Cardiac fibroblast (primary cell): ENCODE measurements at places on chromosomes 3 and 15.
A peak's percentile ranks its signal among the peaks of the same experiment; 100 is the strongest.

DNA sequence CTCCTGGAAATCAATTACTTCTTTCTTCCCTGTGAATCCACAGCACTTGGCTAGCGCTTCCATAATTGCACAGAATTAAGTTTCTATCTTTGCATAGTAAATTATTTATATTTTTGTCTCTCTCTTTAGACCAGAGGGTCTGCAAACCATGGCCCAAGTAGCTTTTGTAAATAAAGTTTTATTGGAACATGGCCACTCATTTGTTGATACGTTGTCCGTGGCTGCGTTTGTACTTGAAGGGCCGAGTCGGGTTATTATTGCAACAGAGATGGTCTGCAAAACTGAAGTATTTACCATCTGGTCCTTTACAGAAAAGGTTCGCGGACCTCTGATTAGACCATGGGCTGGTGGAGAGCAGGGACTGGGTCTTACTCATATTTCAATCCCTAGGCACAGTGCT is 102.5 kb downstream of the RPLP1 start:
- DNase-seq = no peak

DNA sequence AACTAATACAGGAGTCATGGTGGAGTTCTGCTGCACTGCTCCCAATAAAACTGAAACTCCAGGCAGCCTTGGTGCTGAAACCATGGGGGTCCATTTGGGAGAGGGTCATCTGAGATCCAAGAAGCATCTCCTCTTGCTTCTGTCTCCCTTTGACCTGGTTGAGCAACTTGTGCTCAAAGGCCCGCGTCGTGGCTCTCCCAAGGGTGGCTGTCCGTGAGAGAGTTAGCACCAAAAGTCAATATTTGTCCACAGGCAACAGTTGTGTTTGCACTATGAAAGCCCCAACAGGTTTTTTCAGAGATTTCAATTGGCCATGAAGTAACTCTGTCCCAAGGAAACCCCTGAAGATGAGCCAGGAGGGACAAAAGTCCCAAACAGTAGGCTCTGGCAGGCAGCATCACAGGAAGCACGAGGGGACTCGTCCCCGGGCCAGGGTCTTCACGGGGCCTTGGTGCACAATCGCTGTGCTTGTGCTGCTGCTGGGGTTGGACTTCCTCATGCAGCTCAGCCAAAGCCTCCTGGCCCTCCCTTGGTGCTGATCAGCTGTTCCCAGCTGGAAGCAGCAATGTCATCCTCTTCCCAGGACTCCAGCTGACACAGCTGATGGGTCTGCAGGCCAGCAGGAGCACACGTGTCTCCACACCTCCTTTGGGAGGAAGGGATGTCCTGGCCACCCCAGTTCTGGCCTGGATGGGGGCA is 39.4 kb upstream of the WNT5A start:
- DNase-seq = no peak

GRCh38 chr3:165903885-165904630 is 66.8 kb upstream of the BCHE start:
- no peak for DNase-seq

DNA sequence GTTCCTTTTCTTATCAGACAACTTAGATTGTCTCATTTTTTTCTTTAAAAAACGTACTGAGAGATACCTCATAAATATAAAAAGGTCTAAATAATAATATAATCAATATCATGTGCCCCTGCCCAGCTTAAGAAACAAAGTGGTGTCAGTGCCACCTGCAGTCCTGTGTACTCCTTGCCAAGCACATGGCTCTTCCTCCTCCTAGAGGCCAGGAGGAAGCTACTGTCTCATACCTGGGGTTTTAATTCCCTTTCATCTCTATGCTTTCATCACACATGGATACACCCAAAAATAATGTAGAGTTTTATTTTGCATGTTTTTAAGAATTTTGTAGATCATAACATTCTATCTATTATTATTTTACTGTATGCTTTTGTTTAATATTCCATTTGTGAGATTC is 98.6 kb upstream of the C15orf61 start:
- no peak for DNase-seq

DNA sequence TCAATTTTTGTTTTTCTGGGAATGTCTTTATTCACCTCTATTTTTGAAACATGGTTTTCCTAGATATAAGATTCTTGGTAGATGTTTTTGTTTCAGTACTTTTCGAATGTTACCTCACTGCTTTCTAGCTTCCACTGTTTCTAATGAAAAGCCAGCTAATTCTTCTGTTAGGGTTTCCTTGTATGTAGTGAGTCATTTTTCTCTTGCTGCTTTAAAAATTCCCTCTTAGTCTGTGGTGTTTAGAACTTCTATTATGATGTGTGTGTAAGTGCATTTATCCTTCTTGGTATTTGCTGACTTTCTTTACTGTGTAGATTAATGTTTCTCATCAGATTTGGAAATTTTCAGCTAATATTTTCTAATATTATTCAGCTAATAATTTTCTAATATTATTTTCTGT is 151.1 kb upstream of the OSTN start:
- DNase-seq = no peak

- DNase-seq = no peak
Measured at GRCh38 chr3:111412656-111413055, 129.3 kb upstream of the CD96 start.

DNA sequence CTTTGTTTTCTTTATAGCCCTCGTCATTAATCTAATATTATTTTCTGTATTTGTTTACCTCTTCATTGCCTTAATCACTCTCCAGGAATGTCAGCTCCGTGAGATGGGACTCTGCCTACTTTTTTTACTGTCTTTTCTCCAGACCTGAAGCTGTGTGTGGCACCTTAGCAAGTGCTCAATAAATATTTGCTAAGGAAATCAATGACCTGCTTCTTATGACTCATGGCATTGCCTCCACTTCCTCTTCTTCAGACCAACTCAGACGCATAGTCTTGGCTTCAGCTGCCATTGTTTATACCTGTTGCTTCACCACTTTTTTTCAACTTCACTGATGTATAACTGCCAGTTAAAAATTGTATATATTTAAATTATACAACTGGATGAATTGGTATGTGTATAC is 218.5 kb upstream of the CMC1 start:
- no peak for DNase-seq

- DNase-seq = no peak
Measured at GRCh38 chr3:52394751-52395502, 50.0 kb downstream of the SEMA3G start.

- DNase-seq = peak; percentile 72
Measured at GRCh38 chr3:8457039-8457438, 44.6 kb upstream of the LMCD1 start.

GRCh38 chr15:40038275-40038637 is 725 bp downstream of the SRP14 start:
- peak; percentile 30 for DNase-seq

GRCh38 chr3:152760591-152760990 is 74.3 kb upstream of the P2RY1 start:
- no peak for DNase-seq

DNA sequence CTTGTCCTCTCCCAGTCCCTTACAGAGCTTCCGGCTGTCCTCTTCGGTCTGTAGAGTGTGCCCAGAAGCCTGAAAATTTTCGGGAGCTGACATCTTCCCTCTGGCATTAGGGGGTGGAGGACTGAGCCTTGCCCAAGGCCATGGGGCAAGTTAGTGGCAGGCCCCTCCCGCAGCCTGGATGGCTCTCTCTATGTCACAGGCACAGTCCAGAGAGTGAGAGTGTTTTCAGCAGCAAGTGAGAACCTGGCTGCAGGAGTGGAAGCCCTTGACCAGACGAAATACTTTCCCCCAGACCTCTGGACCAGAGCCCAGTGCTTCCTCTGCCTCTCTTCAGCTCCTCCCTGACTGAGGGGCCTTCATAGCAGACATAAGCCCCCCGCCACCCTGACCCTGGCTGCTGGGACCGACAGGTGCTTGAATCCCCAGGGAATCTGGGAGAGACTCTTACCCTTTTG is 50.5 kb upstream of the SEC22A start:
- DNase-seq = no peak

GRCh38 chr15:32763295-32763694 is 45.5 kb downstream of the GREM1 start:
- DNase-seq = no peak

DNA sequence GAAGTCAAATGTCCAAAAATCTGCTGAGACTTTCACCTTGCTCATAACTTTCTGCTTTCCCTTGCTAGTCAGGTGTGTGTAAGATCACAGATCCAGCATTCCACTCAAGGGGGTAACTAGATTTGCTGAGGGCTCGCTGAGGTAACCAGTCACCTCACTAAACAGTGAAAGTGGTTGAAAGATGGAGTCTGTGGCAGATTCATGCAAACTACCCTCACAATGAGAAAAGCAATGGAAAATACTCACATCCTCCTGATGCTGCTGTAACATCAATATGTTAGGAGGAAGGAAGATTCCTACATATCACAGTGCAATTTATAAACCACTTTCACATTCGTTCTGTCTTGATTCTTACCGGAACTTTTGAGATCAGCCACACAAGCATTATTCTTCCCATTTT is 174.3 kb upstream of the BCL6 start:
- DNase-seq = no peak

GRCh38 chr3:100053951-100054620 is 60.2 kb downstream of the FILIP1L start:
- DNase-seq = peak; percentile 36

DNA sequence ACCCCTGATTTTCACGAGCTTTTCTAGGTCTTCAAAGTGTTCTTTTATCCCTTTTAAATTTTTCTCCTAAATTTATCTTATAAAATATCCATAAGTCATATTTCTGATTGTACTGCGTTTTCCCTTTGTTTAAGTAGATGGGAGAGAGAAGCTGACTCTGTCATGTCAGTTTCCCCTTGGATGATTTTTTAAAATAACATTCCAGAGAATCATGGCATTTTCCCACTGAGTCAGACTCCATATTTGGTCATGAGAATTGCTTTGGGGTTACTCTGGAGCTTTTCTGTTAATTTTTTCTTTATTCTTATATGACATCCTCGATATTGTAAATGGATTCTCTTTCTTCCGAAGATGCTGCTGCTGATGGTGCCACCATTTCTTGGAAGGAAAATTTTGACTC is 28.6 kb upstream of the UMPS start:
- DNase-seq = peak; percentile 73

GRCh38 chr15:90617668-90618097 is 88.0 kb downstream of the CRTC3 start:
- DNase-seq = no peak

DNA sequence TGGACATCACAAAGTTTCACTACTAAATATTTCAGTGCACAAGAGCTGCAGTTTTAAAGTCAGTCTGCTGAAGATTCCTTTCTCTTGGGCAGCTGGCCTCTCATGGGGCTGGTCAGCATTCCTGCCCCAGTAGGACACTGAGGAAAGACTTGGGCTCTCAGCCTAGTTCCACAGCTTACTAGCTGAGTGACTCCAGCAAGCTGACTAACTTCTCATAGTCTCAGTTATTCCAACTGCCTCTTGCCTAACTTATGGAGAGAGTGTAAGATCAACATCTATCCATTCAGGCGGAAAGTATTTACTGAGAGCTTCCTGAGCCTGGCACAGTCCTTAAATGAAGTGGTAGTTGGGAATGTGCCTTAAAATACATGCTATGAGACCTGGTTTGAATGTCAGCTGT is 27.0 kb downstream of the TM4SF4 start:
- DNase-seq = peak; percentile 75

DNA sequence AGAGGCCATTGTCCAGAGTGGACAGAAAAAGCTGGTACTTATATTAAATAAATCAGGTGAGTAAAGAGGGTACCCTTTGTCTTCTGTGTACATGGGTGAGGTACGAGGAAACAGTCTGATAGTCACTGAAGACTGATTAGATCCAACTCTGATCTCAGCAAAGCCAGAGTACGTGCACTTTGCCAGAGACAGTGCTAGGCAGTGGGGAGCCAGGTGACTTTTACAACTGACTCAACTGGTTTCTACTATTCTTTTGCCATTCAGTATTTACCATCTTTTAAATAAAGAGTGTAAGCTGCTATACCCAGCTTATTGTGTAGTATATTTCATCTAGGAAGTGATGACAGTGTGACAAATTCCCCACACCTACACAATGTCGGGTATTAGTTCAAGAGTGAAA is 3.3 kb downstream of the GNL3 start:
- DNase-seq = no peak

GRCh38 chr3:153783106-153783505 is 338.1 kb upstream of the ARHGEF26 start:
- peak; percentile 58 for DNase-seq

DNA sequence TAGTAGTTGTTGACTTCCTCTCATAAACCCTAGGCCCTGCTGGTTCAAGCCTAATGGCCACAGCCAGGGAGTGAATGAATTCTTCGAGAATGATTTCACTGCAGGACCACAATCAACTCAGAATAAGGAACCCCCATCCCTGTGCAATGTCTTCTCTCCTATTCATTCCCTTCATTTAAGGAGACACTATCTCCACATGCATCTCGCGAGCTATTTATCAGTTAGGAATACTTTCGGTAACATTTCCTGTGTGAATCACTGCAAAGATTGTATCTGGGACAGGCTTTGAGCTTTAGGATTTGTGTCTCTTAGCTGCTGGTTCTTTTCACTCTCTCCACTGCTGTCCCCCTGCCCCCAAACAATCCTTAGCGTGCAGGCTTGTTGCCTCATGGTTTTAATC is 94.4 kb downstream of the MYLK start:
- peak; percentile 24 for DNase-seq

- peak; percentile 85 for DNase-seq
Measured at GRCh38 chr15:71800835-71801745, 9.3 kb upstream of the NR2E3 start.

DNA sequence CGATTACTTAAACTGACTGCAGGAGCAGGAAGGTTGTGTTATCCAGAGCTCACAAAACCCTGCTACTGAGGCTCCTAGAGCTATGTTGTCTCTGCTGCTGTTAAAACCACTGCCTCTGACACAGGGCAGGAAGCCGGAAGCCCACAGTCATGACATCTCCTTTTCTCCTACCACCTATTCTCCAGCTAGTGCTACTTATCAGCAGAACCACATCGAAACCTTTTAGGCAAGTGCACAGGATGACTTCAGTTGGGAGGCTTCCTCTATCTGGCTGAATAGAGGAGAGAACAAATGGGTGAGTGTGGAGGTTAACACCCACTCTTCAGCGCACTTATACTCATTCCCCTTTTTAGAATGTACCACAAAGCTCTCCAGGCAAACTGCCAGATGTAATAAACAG is 638.0 kb downstream of the OTOL1 start:
- no peak for DNase-seq

- no peak for DNase-seq
Measured at GRCh38 chr3:32531010-32531647, 28.5 kb upstream of the CMTM6 start.

DNA sequence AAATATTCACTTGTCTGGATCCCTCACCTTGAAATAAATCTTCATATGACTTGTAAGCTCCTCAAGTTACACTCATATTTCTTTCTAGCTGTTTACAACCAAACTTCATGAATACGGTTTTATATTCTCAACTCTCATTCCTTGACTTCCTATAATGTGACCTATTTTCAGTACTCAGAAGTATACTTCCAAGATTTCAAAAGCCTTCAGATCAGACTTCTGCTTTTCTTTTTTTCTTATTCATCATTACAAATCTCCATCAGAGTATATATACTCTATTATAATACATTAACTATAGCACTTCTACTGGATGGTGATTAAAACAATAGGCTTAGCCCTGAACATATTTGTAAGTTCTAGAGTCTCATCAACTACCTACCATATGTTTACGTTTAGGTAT is 123.6 kb upstream of the ALCAM start:
- DNase-seq = no peak
